Fibroblast of lung (primary cell): ENCODE measurements at places on chromosomes 11 and 22.
A peak's percentile ranks its signal among the peaks of the same experiment; 100 is the strongest.

DNA sequence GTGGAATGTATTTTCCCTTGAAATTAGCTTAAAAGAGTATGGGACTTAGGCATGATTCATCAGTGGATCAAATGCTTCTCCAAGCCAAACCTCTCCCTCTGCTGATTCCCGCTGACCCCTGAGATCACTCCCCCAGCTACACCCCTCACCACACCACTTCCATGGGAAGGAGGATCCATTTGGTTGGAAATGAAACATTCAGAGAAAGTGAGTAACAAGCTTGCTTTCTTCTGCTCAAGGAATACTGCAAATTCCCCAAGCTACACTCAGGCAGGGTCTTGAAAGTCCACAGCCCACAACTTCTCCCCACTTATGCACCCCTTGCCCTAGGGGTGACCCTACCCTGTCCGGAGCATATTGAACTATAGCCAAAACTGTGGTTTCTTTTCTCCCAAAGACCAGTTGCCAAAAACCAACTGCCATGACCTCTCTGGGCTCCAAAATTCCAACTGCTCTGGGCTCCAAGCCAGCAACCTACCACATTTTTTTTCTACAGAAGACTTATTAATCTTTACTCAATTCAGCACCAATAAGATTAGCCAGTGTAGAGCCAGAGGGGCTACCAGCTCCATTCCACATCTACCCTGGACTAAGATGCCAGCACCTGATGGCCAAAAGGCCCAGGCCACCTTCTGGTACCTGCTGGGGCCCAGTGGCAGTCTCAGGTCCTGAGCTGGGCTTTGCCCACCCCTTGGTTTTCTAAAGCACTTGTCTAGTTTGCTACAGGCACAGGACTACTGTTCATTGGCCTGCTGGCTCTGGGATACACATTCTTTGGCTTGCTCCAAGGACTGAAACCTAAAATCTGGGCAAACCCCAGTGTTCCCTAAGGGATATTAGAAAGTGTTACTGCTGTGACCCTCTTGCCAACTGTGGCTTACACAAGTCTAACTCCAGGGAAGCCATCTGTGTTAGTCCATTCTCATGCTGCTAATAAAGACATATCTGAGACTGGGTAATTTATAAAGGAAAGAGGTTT lies 101.1 kb downstream of the MICAL3 start:
- peak overlapping the region; percentile 66 for H3K27ac ChIP-seq
- H3K36me3 ChIP-seq: no peaks in the 10 kb centered on the region
- H3K27me3 ChIP-seq: no peaks in the 10 kb centered on the region
- H3K4me1 ChIP-seq: peaks cover 36% of the 10 kb centered on the region
- peak overlapping the region; percentile 40 for H3K4me3 ChIP-seq

GRCh38 chr22:39501644-39502108 lies 414 bp upstream of the MIEF1 start:
- H3K27ac ChIP-seq: peak overlapping the region; percentile 62
- peaks cover 12% of the 10 kb centered on the region for H3K36me3 ChIP-seq
- DNase-seq: no peak

DNA sequence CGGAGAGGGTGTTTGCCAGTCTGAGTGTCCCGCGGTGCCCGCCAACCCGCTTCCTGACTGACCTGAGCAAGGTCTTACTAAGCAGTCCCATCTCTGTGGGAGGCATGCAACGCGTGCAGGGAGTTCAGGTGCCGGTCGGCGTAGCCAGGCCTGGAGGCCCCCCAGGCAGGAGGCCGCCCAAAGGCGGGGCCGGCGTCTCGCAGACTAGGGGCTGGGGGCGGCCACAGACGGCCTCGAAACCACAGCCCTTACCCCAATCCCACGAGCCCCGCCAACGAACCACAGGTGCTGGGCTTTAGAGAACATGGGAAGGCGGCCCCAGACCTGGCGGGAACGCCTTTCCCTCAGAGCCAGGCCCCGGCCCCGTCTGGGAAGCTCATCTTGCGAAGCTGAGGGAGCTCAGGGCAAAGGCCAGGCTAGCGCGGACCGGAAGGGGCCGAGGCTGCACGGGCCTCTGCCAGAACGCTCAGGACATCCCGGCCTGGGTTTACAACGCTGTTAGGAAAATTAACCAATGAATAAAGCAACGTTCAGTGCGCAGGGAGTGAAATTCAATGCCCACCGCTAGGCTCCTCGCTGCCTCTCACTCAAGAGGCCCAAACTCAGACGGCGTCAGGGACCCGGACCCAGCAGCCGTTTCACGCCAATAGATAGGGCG lies 2.1 kb upstream of the MTFP1 start:
- DNase-seq: no peak
- H3K27ac ChIP-seq: peak overlapping the region; percentile 93
- no peaks in the 10 kb centered on the region for H3K27me3 ChIP-seq
- H3K4me1 ChIP-seq: peaks cover 36% of the 10 kb centered on the region
- peak overlapping the region; percentile 60 for H3K4me3 ChIP-seq

DNA sequence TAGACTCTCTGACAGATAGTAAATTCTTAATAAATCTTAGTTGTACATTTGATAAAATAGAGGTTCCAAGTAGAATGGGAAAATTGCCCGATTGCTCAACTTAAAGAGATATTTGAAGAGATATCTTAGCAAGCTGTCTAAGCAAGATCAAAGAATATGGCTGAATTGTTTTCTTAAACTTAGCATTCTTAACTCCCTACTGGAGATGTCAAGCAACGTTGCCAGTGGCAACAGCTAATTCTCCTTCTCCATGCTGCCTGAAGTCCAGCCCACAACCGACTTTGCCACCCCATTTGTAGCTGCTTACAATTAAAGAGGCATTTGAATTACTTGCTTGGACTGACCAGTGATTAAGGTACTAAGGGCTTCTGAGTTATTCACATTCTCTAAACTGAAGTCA lies 94.4 kb downstream of the FAM181B start:
- H3K4me3 ChIP-seq: no peak overlapping the region
- H3K27ac ChIP-seq: no peak overlapping the region
- H3K4me1 ChIP-seq: no peaks in the 10 kb centered on the region
- no peak for DNase-seq

DNA sequence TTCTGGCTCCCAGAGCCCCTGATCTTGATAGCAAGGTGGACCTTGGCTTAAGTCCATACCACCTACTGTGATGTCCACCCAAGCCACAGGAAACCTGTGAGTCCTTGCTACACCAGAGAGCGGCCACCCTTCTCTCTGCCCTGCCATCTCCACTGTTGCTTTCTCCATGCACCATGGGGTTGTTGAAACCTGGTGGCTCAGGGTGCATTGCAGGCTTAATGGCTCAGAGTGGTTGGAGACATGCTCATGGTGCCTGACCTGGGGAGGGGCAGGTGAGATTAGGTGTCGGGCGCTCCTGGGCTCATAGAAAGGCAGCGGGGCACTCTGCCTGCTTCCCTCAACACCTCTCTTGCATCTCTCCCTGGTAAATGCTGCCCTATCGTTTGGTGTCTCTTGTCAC lies 25.0 kb upstream of the CACNG2 start:
- H3K36me3 ChIP-seq: no peaks in the 10 kb centered on the region
- no peak overlapping the region for H3K27ac ChIP-seq
- no peaks in the 10 kb centered on the region for H3K4me1 ChIP-seq
- H3K27me3 ChIP-seq: no peaks in the 10 kb centered on the region
- no peak for DNase-seq
- no peak overlapping the region for H3K4me3 ChIP-seq

DNA sequence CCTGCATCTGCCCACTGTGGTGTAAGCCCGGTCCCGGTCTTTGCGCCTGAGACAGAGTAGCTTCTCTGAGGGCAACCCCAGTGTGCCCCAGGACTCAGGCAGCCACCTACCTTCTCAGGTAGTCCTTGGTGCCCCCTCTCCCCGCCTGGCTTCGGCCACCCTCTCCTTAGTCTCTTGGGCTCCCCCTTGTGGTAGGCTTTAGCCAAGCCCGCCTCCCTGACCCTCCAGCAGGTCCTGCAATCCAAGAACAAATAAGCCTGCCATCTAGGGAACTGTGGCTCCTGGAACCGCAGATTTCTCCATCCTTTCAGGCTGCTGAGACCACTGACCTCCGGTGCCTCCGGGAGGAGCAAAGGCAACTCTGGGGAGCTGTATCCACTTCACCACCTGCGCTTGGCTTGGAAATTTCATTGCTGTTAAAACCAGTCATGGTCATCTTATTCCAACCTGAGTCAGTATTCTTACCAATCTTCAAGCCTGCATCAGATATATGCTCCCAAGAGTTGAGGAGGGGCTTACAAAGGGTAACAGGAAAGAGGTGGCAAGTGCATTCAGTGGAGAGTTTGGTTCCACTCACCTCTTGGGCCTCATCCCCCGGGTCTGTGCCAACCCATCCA lies 52.8 kb upstream of the TENM4 start:
- H3K27me3 ChIP-seq: peaks cover 3% of the 10 kb centered on the region
- H3K27ac ChIP-seq: no peak overlapping the region
- peak; percentile 70 for DNase-seq
- no peaks in the 10 kb centered on the region for H3K4me1 ChIP-seq
- H3K36me3 ChIP-seq: no peaks in the 10 kb centered on the region
